ENCODE measurements at places on chromosomes 1 and 21.

DNA sequence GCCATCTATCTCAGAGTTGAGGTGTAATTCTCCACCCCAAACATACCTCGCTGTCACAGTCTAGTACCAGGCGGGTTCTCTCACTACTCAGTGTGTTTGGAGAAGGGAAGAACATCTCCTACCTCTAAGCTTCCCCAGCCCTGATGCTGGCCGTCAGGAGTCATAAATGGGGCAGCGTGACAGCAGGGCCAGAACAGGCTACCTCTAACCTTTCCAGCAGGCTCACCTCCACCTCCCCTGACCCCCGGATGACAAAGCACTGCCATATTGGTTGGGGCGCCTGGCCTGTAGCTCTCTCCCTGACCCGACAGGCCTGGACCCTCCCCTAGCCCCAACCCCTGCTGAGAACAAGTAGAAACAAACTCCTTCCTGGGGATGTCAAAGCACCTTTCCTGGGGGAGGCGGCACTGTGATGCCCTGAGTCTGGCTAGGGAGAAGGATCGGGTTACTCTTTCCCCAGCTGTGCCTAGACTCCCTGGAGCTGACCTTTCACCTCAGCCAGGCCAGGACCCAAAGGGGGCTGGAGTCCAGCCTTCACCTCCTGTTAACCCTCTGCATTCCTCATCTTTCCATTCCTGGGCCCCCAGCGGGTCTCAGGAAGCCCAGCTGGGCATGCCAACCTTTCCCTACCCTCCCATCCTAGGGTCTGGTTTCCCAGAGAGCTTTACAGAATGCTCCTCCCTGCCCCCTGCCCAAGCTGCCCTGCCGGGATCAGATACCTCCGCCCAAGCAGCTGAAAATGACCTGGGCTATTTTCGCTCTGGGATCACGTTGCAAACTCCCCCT is 34.2 kb downstream of the AHDC1 start:
- no peak for DNase-seq

DNA sequence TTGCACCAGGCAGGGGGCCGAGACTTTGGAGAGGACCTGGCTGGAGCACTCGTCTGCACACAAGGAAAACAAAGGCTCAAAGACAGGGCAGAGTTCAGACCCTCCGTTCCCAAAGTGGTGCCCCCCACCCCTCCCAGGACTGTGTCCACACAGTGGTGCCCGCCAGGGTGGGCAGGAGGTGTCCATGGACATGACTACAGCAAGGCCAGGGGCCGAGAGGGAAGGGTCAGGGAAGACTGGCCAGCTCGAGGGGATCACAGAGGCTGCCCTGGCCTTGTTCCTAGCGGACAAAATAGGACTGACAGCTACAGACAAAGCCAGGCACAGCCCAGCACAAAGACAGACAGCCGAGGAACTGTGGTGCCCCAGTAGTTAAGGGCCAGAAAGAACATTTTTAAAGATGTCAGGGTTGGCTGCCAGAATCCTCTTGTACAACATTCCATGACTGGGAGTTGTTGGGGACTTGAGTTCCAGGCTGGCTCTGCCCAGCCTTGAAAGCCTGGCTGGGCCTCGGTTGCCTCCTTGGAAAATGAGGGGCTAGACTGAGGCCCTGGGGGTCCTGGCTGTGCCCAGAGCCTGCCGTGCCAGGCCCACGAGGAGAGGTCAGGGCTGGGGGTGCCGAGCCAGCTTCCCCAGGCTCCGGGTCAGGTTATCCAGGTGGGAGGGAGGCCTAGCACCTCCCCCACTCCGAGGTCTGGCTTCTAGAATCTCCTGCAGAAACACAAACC is 63.7 kb downstream of the SLX9 start:
- no peak for DNase-seq

DNA sequence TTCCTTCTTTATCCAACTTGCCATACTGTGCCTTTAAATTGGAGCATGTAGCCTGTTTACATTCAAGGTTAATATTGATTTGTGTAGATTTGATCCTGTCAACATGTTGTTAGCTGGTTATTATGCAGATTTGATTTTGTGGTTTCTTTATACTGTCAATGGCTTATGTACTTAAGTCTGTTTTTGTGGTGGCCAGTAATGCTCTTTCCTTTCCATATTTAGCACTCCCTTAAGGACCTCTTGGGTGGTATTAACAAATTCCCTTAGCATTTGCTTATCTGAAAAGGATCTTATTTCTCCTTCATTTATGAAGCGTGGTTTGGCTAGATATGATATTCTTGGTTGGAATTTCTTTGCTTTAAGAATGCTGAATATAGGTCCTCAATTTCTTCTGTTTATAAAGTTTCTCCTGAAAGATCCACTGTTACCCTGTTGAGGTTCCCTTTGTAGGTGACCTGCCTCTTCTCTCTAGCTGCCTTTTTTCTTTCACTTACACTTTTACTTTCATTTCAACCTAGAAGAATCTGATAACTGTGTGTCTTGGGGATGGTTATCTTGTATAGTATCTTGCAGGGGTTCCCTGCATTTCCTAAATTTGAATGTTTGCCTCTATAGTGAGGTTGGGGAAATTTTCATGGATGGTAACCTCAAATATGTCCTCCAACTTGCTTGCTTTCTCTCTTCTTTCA is 86.9 kb upstream of the NEGR1 start:
- no peak for DNase-seq

- no peak for DNase-seq
These were observed 1.6 kb upstream of the EFNA1 start for GRCh38 chr1:155125946-155126555.

DNA sequence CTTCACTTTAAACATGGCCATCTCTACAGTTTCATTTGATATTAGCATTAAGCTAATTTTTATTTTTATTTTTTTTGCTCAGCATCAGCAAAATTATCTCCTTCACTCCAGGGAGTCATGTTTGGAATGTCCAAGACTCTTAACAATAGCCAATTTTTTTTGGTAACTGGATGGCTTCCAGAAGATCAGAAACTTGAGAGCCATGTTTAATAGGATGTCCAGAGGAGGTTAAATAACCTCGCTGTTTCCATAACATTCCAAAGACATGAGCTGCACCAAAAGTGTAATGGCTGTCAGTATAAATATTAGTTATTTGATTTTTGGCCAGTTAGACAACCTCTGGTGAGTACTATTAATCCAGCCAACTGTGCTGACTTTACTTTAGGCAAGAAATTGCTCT is 80.7 kb downstream of the DNTTIP2 start:
- DNase-seq: no peak

DNA sequence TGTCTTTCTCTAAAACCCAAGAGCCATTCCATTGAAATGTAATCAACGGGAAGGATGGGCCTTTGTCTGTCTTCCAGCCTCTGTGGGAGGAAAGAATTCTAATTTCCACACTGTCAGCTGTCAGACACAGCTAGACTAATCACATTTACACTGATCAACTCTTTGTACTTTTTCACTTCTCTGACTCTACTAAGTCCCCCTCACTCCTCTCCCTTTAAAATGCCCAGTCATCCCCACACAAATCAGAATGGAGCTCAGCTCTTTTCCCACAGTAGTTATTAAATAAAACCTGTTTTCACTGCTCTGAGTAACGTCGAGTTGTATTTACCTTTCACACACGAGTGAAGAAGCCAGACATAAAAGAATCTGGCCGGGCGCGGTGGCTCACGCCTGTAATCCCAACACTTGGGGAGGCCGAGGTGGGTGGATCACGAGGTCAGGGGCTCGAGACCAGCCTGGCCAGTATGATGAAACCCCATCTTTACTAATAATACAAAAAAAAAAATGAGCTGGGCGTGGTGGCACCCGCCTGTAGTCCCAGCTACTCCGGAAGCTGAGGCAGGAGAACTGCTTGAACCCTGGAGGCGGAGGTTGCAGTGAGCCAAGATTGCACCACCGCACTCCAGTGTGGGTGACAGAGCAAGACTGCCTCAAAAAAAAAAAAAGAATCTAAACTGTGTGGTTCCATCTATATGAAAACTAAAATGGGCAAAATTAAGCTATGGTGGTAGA is 13.3 kb downstream of the ZBTB8OS start:
- DNase-seq: no peak

DNA sequence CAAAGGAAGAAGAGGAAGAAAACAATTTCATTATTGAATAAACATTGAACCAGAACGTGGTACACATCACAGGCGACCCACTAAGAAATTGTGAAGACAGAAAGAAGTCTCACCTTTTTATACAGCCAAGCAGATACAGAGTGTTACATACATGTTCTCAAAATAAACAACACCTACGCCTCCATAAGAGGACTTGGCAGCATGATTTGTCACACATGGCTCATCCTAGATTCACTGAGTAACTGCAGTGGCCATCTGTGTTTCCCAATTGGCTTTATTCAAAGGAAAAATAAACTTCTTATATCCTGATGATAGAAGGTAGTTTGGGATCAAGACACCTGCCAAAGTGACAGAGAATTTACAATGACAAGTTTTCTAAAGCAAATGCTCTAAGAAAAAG is 7.6 kb upstream of the KRTAP19-8 start:
- no peak for DNase-seq

- peak; percentile 21 for DNase-seq
These were observed 82.1 kb upstream of the ARHGEF16 start for GRCh38 chr1:3372317-3372716.

GRCh38 chr1:231419147-231419546 is 2.9 kb downstream of the EGLN1 start:
- no peak for DNase-seq

DNA sequence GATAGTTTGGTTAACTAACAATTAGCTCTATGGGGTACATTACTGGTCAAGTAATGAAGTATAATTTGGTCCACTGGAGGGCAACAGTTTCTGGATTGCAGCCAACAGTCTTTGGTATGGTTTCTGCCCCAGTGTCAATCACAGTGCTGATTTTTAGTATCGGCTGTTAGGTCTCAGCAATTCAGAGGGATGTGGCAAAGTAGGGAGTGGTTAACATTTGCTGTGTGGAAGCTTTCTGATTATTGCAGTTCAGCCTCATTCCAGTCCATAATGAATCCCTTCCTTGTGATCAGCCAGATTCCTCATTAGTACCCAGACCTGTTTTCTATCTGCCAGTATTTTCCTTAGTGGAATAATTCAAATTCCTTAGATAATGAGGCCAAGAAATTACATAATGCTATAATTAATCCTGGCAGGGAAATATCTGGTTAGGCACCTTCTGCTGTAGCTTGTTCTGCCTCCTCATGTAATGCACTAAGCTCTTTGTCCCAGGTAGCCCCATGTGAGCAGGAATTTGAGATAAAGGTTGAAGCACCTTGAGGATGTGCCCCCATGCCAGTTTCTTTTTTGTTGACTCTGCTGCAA is 14.0 kb downstream of the F3 start:
- DNase-seq: no peak

GRCh38 chr1:181936768-181937581 is 124.5 kb downstream of the ZNF648 start:
- peak; percentile 16 for DNase-seq
